ENCODE measurements at places on chromosomes 7 and 10.

GRCh38 chr10:29947701-29948060 lies 111.7 kb downstream of the JCAD start:
- DNase-seq = no peak

GRCh38 chr10:58567652-58568051 lies 55.0 kb downstream of the BICC1 start:
- DNase-seq = no peak

DNA sequence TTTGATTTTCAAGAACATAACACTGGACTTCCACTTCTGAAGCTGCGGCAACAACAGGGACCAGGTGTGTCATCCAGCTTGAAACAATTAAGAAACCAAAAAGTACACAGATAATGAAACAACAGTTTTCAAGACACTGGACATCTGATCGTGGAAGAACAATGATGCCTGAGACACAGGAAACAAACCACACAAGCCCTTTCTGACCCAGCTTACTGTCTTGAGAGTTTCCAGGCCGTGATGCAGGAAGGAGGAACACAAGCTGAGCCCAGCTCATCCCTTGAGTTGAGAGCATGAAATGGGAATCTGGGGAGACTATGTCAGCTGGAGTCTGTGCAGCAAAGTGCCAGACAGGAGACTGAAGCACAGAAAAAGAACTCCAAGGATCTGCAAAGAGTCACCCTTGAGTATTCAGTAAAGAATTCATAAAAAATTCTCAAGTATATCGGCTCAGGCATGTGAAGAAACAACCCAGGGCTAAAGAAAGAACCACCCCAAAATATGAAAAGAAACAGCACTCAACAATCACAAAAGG lies 91.6 kb downstream of the RNF32 start:
- no peak for DNase-seq

GRCh38 chr10:89502549-89502948 lies 32.8 kb downstream of the SLC16A12 start:
- no peak for DNase-seq

DNA sequence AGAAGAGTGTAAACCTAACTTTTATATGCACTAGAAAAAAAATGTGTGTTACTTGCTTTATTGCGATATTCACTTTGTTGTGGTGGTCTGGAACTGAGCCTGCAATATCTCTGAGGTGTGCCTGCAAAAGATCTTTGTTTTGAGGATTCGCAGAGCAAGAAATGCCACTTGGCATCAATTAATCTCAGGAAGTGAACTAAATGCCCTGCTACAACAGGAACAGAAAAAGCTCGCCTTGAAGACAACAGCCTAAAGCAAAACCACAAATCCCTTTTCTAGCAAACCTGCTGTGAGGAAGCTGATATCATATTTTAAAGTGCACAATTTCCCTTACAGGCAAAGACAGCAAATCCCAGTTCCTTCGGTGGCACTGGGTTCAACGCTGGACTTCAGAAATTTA lies 675.8 kb downstream of the KCNMA1 start:
- no peak for DNase-seq

GRCh38 chr10:33815776-33816175 lies 481.3 kb upstream of the NRP1 start:
- DNase-seq = no peak

GRCh38 chr10:122311716-122312115 lies 40.6 kb downstream of the BTBD16 start:
- no peak for DNase-seq

GRCh38 chr7:6460990-6461584 lies 13.3 kb upstream of the DAGLB start:
- DNase-seq = no peak

GRCh38 chr7:76430836-76431235 lies 6.1 kb downstream of the ZP3 start:
- no peak for DNase-seq

DNA sequence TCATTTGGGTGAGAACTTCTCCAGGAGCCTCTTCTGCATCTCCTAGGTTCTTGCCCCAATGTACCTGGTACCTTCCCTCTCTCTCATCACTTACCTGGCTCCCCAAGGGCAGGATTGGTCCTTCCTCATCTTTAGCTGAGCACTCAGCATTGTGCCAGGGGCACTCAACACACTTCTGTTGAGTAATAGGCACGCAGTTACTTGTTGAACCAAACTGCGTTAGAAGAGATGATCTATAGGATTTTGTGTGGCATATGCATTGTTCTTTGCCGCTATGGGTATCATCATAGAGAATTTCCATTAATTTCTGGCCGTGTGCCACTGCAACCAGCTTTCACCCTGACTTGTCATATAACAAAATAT lies 16.4 kb downstream of the TBXAS1 start:
- no peak for DNase-seq

Measured in stimulated activated CD4-positive, alpha-beta T cell treated with anti-CD3 and anti-CD28 coated beads, TNF-alpha, amount 100 ng/mL, for 1 hour (primary cell).